ENCODE measurements at places on chromosomes 5 and 9.
A peak's percentile ranks its signal among the peaks of the same experiment; 100 is the strongest.

DNA sequence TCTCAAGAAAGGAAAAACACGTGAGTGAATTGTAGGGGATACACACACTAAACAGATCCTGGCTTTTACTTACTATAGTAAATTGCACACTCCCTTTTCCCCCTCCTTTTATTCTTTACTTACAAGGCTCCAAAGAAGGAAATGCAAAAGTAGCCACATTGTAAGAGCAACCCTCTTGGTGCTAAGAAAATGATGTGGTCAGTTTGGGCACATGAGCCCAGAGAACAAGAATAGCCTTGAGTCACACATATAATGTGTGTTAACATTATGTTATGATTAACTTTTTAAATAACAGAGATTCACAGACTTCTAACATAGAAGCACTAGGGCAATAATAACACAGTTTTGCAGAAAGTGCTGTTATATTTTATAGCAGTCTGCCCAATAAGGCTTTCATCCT is 48.5 kb downstream of the PCSK5 start:
- peak; percentile 4 for DNase-seq

DNA sequence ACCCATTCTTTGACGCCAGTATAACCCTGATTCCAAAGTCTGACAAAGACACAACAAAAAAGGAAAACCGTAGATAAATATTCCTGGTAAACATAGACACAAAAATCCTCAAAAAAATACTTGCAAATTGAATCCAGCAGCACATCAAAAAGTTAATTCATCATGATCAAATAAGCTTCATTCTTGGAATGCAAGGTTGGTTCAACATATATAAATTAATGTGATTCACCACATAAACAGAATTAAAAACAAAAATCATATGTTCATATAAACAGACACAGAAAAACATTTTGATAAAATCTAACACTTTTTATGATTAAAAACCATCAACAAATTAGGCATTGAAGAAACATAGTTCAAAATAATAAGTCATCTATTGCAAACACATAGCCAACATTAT is 324.2 kb upstream of the TRPC7 start:
- no peak for DNase-seq

- peak; percentile 43 for DNase-seq
These were observed 19.3 kb upstream of the PPP2CA start for GRCh38 chr5:134245101-134245604.

GRCh38 chr5:97167435-97167834 is 15.6 kb downstream of the RIOK2 start:
- no peak for DNase-seq

- no peak for DNase-seq
These were observed 584 bp downstream of the USP20 start for GRCh38 chr9:129835860-129836223.

DNA sequence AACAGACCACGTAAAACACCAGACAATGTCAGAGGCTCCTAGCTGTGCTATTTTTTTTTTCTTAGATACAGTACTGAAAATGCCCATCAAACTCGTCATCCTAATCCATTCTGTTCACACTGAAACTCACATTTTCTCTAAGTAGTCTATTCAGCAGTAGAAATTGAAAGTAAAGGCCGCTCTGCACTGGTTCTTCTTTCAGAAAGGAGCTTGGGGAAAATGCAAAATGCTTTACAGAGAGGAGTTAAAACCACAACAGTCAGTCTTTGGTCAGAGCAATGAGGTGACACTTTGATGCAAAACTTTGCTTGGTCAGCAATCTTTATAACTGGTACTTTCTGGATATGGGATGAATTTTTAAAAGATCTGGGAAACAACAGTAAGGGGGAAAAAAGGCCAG is 43.8 kb upstream of the SUSD1 start:
- no peak for DNase-seq

GRCh38 chr5:67425514-67425913 is 228.9 kb upstream of the CD180 start:
- peak; percentile 61 for DNase-seq
